ENCODE measurements at places on chromosomes 7 and 10.

GRCh38 chr10:24690961-24691512 is 32.6 kb downstream of the ARHGAP21 start:
- H3K27me3 ChIP-seq, result no peaks in the 10 kb centered on the region
- no peak for DNase-seq
- H3K4me3 ChIP-seq, result no peak overlapping the region
- H3K36me3 ChIP-seq, result no peaks in the 10 kb centered on the region

DNA sequence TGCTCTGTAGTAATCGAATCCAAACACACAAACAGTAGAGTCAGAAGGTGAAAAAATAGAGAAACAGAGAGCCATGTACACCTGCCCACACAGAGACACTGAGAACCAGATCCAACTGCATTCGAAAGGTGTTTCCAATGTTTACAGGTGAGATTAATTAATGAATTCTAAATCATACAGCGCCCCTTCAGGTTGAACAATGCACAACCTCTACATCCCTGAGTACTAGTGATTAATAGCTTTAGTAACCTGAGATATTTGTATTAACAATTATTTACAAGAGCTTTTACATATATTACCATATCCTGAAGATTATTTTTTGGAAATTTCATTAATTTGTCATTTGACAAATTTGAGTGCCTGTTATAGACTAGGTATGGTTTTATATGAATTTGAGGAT is 7.6 kb upstream of the MRC1 start:
- no peak for DNase-seq
- H3K4me3 ChIP-seq, result no peak overlapping the region
- no peak overlapping the region for H3K27ac ChIP-seq
- no peaks in the 10 kb centered on the region for H3K36me3 ChIP-seq
- no peaks in the 10 kb centered on the region for H3K27me3 ChIP-seq
- H3K4me1 ChIP-seq, result no peaks in the 10 kb centered on the region

GRCh38 chr10:121594623-121595350 is 3.5 kb downstream of the FGFR2 start:
- H3K4me1 ChIP-seq, result peaks cover 11% of the 10 kb centered on the region
- no peak for DNase-seq
- H3K27me3 ChIP-seq, result peaks cover 26% of the 10 kb centered on the region
- H3K4me3 ChIP-seq, result no peak overlapping the region
- H3K27ac ChIP-seq, result no peak overlapping the region

DNA sequence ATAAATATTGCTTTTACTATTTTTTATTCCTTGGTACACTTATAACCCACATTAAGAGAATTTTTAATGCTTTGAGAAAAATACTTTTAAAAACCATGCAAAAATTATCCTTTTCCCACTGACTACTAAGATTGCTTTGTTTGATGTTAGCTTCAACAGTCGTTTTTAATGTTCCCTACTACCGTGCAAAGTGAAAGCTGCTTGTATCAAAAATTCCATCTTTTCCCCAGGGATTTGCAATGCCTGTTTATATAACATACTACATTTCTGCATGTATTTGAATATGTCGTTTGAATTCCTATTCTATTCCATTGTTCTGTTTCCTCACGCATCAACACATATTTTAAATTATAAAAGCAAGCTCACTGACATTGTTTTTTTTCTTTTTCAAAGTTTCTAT is 54.4 kb downstream of the TFPI2 start:
- no peaks in the 10 kb centered on the region for H3K4me1 ChIP-seq
- H3K4me3 ChIP-seq, result no peak overlapping the region
- H3K27me3 ChIP-seq, result no peaks in the 10 kb centered on the region
- H3K36me3 ChIP-seq, result no peaks in the 10 kb centered on the region
- DNase-seq, result no peak

DNA sequence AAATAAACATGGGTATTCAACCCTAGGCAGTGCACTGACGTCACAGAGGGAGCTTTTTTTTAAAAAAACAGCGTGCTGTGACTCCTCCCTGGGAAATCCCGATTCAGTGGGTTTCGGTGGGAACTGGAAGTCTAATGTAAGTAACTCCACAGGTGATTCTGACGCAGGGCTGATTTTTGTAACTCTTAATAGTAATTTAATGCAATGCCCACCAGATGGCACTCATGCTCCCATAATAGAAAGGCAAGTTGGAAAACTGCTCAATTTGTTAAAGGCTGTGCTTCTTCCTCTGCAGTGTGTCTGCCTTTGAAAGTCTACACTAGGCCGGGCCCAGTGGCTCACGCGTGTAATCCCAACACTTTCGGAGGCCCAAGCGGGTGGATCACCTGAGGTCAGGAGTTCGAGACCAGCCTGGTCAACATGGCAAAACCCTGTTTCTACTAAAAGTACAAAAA is 10.9 kb upstream of the RSU1 start:
- peaks cover 9% of the 10 kb centered on the region for H3K4me1 ChIP-seq
- no peaks in the 10 kb centered on the region for H3K27me3 ChIP-seq
- no peak overlapping the region for H3K4me3 ChIP-seq
- DNase-seq, result no peak
